ENCODE measurements at places on chromosomes 7 and 10.

DNA sequence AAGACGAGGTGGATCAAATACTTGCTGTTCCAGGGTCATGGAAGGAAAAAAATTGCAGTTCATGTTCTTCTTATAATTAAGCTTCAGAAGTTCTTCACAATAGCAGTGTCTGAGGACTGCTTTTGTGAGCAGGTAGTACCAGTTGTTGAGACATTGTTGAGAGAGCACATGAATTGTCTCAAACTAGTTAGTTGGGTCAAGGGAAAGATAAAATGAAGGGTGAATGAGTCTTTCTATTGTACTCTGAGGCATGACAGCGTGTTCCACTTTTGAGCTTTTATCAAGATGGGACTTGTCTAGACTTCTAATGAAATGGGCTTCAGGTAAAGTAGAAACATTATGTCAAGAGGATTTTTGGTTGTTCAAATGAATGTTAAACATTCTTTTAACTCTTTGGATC lies 26.0 kb downstream of the KAT6B start:
- no peak for DNase-seq

GRCh38 chr7:140478246-140479061 lies 851 bp downstream of the MKRN1 start:
- DNase-seq, result peak; percentile 58

DNA sequence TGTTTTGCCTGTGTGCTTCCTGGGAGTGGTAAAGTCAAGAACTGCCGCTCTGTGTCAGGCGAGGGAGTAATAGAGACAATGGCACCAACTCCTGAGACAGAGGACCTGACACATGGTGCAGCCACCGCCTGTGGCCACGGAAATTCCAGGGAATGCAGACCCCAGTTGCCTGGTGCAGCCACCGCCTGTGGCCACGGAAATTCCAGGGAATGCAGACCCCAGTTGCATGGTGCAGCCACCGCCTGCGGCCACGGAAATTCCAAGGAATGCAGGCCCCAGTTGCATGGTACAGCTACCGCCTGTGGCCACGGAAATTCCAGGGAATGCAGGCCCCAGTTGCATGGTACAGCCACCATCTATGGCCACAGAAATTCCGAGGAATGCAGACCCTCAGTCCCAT lies 8.7 kb downstream of the DIP2C start:
- DNase-seq, result no peak

DNA sequence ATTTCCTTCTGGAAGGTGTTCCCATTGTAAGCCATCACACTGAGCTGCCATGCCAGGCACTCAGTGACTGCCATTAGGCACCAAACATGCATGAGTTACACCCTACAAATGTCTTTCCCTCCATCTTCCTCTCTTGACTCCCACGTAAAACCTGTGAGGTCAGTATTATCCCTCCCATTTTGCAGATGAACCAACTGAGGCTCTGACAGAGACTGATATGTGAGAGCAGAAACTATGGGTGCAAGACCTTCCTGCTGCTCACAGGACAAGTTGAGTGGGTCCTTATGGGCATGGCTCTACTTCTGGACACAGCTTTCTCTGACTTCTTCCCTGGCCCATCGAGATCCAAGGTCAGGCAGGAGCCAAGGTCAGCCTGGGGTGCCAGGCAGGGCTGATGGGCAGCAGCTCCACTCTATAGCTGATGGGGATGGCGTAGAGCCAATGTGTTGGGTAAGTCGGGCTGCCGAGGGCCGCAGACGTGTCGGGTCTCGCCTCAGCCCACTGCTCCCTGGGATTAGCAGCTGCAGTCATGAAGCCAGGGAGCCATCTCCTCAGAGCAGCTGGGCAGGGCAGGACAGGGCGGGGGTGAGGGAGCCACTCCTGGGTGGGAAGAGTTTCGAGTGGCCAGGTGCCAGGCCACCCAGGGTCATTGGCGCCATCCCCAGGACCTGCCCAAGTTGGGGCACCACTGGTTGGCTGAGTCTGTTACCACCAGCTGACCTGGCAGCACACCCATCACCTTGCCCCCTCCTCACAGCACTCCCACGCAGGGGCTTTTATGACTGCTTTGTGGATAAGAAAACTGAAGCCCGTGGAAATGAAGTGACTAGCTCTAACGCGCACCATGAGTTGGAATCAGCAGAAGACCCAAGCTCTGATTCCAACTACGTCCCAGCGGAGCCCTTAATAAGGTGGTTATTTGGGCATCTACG lies 117.8 kb upstream of the ZMIZ1 start:
- no peak for DNase-seq

DNA sequence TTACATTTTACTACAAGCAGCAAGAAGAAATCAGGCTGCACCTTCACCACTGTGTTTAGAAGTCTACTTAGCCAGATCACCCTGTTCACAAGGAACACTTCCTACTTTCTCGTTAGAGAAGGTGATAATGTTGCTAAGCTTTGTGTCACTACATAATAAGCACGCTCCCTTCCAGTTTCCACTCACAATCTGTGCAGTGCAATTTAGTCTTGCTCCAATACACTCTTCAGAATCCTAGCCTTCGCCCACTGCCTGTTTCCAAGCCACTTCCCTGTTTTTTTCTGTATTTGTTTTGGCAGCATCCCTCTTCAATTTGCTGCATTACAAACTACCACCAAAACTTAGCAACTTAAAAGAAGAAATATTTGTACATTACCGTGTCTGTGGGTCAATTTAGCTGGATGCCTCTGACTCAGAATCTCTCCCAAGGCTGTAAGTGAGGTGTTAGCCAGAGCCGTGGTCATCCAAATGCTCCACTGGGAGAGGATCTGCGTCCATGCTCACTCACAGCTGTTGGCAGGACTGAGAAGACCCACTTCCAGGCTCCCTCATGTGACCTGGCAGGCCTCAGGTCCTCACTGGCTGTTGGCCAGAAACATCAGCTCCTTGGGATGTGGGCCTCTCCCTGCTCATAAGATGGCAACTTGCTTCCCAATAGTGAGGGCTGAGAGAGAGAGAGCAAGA lies 110.4 kb downstream of the PON1 start:
- DNase-seq, result peak; percentile 91

DNA sequence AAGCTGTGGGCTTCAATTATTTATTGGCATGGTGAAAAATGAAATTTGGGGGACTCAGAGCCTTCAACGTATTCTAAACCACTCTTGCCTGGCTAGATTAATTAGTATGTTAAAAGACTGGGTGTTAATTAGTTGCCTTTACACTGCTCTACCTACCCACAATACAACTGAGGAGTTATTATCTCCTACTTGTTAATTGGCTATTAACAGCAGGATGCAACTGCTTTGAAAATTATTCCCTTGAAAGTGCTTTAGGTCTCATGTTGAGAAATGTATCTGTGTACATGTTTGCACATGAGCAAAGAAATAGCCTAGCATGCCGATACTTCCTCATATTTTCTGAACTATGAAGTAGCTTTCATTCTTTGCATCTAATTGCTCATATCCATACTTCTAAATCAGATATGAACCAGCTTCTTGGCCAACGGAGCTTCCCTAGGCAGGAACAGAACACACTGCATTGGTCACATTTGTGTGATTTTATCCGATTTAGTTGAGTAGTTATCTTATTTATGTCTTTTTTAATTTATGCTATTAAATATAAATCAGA lies 155.8 kb downstream of the GPAM start:
- no peak for DNase-seq

- no peak for DNase-seq
These were observed 9.1 kb downstream of the ADCYAP1R1 start for GRCh38 chr7:31061185-31061584.

- no peak for DNase-seq
These were observed 4.6 kb downstream of the SPAM1 start for GRCh38 chr7:123929655-123930054.

DNA sequence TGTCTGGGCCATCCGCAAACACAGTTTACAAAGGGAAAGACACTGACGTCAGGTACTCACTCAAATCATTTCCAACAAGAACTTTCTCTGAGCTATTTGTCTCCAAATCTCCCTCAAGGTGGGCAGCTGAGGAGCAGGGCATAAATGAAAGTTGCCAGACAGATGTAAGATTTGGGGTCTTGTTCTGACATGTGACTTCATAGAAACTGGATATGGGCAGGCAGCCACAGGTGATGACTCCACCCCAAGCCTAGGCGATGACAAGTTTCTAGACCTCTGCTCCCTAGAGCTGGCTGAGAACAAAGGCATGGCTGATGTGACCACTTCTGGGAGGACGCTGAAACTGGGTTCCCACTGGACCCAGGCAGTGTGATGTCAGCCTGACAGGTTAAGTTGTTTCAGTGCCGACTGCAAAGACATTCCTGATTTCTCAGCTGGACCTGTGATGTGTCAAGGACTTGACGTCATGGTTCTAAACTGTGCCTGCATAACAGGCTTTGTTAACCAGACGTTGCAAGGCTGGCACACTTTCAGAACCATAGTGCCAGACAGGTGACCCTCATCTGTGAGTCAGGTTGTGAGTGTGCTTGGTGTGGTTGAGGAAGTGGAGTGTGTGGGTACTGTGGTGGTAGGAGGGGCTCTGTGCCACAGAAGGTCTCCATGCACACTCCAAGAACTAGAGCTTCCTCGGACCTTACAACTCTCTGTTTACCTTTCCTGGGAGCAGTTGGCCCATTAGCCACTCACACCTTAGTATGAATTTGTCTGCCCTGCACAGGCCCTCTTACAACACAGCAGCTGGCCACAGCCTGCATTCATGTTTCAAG lies 39.9 kb upstream of the EBF3 start:
- no peak for DNase-seq

DNA sequence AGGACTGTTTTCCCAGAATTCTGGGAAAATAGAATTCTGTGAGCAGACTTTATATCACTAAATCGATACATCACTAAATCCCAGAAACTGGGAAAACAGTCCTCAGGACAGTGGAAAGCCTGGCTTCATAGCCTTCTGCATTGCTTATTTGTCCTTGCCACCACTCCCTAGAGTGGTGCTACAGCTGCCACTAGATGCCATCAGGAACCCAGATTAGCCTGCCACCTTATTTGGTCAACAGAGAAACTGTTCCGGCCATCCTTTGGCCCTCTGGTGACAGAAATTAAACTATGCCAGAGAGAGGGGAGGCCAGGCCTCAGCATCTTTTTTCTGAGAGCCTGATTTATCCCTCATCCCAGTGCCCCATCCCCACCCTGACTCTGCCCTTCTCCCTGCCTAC lies 19.6 kb upstream of the NFKB2 start:
- DNase-seq, result peak; percentile 20

DNA sequence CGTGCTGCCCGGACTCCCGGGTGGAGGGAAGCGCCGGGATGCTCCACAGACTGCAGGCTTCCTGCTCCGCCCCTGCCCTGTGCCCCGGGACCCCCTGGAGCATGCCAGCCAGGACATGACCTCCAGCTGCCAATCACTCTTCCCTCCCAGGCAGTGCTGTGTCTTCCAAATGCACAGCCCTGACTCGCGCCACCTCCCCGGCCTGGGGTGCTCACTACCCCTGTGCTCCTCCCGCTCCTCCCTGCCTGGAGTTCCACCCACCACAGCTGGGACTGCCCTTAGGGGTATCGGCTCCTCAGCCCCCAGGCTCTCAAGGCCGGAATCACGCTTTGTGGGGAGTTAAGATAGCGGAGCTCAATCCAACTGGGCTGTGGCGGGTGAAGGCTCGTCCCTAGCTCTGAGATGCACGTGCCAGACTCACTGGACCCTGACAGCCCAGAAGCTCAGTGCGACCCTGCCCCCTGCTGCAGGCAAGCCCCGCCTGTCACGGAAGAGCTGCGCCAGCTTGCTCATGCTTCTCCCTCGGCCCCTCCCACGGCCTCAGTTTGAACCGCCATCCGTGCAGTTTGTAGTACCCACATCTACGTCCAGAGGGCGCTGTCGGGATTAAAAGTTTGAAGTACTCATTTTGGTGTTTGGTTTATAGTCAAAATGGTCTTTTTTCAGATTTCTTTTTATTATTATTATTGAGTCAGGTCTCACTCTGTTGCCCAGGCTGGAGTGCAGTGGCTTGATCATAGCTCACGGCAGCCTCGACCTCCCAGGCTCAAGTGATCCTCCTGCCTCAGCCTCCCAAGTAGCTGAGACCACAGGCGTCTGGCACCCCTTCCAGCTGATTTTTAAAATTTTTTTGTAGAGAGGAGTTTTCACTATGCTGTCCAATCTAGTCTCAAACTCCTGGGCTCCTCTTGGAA lies 142.5 kb upstream of the TCERG1L start:
- peak; percentile 90 for DNase-seq

GRCh38 chr7:101165958-101166647 lies 734 bp upstream of the VGF start:
- DNase-seq, result no peak

- DNase-seq, result no peak
These were observed 26.3 kb downstream of the IPMK start for GRCh38 chr10:58241346-58241745.

GRCh38 chr10:128047351-128047750 lies 78.9 kb downstream of the MKI67 start:
- peak; percentile 59 for DNase-seq

GRCh38 chr7:50292165-50292757 lies 12.3 kb upstream of the IKZF1 start:
- no peak for DNase-seq

GRCh38 chr10:7239312-7239985 lies 171.4 kb downstream of the SFMBT2 start:
- no peak for DNase-seq

GRCh38 chr7:138907850-138908249 lies 73.3 kb downstream of the KIAA1549 start:
- DNase-seq, result no peak

DNA sequence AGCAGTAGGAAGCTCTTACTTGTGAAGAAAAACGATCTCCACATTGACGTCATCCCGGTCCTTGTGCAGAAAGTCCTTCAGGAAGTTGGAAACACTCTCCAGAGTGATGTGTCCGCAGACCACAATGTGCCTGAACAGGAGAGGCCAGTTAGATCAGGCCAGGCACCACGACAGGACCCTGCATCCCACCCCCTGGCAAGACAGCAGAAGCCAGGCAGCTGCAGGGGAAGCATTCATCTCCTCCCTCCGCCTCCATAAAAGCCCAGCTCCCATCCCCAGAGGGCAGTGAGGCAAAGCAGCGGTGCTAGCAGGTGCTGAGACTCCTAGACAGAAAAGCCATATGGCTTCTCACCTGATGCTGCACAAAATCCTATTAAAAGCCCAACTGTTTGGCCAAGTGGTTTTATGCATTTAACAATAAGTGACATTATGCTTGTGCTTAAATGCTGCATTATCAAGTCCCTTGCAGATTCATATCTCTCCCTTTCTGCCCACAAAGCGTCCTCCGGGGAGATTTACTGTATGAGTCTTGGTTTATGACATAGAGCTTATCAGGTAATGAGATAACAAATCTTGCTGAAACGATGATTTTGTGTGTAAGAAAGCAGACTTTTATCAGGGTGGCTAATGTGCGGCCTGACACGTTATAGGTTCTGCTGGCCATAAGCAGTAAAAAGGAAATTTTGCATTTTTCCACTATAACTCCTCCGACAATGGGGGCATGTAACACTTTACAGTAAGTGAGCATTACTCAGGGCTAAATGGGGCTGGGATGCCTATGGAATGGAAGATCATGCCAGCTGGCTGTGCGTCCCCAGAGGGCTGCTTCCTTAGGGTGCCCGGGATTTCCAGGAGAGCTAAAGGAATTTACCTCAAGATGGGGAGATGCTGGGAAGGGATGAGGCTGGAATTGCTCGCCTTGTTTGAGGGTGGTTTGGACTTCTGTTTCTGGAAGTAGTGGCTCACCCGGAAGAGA lies 546.9 kb downstream of the KCNMA1 start:
- DNase-seq, result no peak
